ENCODE measurements at places on chromosomes 11 and 22. TPM values are rescaled to one million over a fixed set of nuclear protein-coding genes. Genes with fewer than 3 reads are reported as not detected.

The RAB36 gene
- total RNA-seq: 0.70 TPM

The CYB5R3 gene
- total RNA-seq: 428 TPM

The C1QTNF4 gene
- total RNA-seq: 0.51 TPM

The NAV2 gene
- total RNA-seq: 50.8 TPM

The DYNC2H1 gene
- 4.7 TPM for total RNA-seq

The MLC1 gene
- 0.13 TPM for total RNA-seq

The PDGFB gene
- 21.2 TPM for total RNA-seq

The MRGPRE gene
- total RNA-seq: 0.38 TPM

The OR56A1 gene
- not detected for total RNA-seq

DNA sequence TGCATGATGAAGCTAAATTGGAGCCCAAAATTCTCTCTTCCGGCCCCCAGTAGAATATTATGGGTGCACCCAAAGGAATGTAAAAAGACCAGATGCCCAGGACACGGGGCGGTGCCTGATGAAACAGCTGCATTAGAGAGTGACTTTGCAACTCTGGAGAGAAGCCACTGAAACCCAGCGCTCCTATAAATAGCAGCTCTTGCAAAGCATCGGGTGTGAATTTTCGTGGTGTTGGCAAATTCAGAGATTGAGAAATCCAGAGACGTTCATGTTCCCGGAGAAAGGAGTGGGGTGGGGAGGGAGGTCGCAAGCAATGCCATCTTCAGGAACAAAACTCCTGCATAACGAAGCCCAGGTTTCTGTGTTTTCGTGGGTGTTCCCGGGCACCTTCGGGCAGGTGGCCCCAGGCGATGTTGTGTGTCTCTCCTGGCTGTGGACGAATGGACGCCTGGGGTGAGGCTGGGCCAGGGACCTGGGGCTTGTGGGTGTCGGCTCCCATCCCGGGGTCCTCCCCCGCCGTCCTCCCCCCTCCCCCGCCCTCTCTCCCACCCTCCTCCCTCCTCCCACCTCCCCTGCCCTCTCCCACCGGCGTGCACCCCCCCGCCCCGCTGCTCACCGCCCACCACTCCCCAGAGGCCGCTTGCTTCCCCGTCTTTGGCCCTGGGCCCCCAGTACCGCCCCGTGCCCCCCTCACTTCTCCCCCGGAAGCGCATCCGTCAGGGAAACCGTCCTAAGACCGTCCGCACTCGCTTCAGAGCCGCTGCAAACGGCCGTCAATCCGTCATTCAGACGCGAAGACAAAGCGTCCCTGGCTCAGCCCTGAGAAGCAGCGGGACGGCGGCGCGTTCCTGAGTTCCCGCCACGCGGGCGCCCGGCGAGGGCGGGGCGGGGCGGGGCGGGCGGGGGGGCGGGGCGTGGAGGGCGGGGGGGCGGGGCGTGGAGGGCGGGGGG is 26.7 kb upstream of the TOLLIP start:
- DNase-seq: peak; percentile 83

- DNase-seq: no peak
Measured at GRCh38 chr11:643849-644738, 7.0 kb downstream of the DRD4 start.

DNA sequence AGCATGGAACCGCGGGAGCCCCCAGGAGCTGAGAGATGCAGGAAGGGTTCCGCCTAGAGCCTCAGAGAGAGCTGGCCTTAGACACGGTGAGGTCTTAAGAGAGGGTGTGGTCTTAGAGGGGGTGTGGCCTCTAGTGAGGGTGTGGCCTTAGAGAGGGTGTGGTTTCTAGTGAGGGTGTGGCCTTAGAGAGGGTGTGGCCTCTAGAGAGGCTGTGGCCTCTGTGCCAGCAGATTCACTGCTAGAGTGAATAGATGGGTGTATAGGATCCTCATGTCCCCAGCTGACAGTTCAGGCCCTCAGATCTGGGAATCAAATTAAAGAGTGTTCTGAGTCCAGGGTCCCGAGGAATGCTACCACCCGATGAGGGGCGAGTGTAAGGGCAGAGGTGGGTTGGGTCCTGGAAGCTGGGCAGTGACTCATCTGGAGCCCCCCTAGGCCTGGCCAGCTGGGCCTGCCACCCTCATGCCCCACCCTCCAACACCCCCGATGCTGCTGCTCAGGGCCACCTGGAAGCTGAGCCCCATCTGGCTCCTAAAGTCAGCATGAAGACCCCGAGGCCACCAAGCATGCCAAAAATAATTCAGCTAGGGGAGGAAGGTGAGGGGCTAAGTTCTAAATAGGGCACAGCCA is 49.5 kb downstream of the IGF2 start:
- peak; percentile 50 for DNase-seq

DNA sequence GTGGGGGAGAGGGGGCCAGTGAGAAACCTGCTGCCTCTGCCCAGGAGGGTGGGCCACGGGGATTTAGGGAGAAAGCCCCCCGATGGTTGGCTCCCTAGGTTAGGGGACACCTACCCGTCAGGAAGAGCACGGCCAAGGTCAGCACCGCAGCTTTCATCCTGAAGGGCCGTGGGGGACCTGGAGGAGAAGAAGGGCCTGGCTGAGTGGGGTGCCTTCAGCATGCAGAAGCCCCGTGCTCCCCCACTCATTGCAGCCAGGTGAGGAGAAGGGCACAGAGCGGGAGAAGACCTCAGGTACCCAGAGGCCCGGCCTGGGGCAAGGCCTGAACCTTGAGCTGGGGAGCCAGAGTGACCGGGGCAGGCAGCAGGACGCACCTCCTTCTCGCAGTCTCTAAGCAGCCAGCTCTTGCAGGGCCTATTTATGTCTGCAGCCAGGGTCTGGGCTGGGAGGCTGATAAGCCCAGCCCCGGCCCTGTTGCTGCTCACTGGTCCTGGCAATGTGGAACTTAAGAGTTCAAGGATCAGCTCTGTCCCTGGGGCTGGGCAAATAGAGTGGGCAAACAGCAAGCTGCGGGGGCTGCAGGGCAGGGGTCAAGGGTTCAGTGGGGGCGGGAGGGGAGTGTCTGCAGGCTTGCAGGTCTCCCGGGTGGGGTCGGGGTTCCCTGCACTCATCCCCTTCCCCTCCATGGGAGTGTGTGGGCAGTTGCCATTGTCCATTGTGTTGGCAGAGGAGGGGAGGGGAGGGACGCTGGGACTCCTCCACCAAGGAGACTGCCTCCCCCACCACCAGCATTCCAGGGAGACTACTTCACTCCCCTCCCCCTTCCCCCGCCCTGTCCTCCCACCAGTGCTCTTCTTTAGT is at the start of gene APOA1:
APOA1 (minus strand) TSS at position 392 of the 861 bp plus-strand sequence; CDS start at position 157, 235 bp downstream.
- peak; percentile 53 for DNase-seq

GRCh38 chr22:22558071-22558971 is 744 bp downstream of the PRAME start:
- no peak for DNase-seq

DNA sequence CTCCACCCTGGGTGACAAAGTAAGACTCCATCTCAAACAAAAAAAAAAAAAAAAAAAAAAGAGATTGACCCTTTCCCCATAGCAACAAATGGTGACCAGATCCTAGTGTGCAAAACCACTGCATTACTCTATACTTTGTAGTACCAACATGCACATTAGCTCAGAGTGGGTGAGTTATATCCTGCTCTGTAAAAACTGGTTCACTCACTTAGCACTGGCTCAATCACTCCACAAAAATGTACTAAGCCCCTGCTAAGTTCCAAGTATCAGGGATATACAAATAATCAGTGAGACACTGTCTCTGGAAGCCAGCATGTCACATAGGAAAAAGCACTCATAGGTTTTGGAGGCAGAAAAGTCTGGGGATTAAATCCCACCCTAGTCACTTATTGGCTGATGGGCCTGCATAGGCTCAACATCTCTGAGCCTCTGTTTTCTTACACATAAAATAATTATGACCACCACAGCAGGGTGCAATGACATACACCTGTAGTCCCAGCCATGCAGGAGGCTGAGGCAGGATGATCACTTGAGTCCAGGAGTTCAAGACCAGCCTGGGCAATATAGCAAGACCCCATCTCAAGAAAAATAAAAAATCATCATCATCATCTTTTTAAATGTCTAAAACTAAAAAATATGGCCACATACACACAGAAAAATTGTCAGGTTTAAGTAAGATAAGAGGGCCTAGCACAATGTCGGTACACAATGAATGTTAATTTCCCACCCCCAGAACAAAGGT is 11.9 kb downstream of the FAM168A start:
- no peak for DNase-seq

- no peak for DNase-seq
Measured at GRCh38 chr11:44555031-44555800, 10.2 kb upstream of the CD82 start.

DNA sequence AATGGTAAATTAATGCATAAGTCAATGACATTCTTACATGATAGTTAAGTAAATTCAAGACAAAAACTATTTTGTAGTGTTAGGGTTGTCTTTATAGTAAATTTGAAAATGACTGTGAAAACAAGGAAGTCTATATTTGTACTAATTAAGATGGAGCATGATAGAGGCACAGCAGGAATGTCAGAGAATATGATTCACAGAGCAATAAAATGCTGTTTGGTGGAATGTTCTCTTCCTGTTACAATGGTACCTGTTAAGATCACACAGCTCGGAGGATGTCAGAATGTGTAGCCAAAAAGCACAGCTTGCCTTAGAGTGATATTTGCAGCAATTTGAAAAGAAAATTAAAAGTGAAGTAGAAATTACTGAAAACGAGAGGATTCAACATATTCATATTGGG is 2339.7 kb upstream of the RAG2 start:
- DNase-seq: no peak

GRCh38 chr22:24117942-24118341 is 63.3 kb upstream of the SUSD2 start:
- DNase-seq: no peak

DNA sequence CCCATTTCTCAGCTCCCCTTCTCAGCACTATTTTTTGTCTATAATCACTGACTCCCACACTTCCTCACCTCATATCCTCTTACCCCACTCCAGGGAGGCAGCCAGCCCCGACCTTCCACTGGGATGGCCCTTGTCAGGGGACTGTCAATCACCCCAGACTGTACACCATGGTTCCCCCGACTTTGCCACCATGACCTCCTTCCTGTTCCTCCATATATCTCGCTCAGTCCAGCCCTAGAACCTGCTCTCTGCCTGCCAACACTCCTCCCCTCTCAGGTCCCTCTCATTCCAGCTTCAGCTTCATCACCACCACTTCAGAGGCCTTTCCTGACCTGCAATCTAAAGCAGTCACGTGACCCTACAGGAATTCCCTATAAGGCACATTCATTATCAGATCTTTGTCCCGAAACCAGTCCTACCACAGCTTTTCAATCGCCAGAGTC is 16.5 kb downstream of the PRPF19 start:
- DNase-seq: no peak
